SHP77 (cell line): ENCODE measurements at places on chromosomes 4 and X.

DNA sequence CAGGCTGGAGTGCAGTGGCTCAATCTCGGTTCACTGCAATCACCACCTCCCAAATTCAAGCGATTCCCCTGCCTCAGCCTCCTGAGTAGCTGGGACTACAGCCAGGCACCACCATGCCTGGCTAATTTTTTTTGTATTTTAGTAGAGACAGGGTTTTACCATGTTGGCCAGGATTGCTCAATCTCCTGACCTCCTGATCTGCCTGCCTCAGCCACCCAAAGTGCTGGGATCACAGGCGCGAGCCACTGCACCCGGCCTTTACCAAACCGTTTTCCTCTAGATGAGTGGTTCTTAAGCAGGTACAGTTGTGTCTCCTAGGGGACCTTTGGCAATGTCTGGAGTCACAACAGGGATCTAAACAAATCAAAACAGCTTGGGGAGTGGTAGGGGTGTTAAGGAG lies 11.6 kb downstream of the AMELX start:
- DNase-seq = no peak

- no peak for DNase-seq
Observed at GRCh38 chrX:30881797-30882196, 7.3 kb downstream of the TAB3 start.

DNA sequence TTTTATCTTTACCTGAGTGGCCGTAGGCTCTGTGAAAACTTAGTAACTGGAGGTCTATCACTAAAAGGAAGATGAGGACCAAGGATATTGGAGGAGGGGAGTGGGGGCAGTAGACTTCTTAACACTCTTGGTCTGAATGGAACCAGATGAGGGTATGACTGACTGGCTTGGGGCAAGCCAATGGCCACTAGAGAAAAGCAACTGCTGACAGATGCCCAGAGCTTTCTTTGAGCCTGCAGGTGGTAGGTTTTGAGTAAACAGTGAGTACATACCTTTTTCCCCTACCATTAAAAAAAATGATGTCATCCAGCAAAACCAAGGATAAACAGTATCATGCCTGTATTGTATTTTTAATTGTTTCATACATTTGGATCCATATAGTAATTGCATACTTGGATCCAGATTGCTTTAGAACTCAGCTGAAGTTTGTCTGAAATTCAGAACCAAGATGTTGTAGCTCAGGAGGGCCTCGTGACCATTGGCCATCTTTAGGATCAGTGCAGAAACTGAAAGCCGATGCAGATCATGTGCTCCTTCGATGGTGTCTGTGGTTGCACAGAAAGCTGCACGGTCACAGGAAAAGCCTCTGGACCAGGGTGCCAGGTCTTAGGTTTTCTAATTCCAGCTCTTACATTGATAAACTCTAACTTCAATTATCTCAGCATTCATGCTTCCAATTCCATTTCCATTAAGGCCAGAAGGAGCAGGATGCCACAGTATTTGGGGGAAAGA lies 131.0 kb downstream of the PDGFRA start:
- DNase-seq = no peak

GRCh38 chrX:116238567-116239255 lies 68.2 kb downstream of the AGTR2 start:
- DNase-seq = no peak

- DNase-seq = no peak
Observed at GRCh38 chr4:36163198-36163597, 81.1 kb downstream of the ARAP2 start.

- no peak for DNase-seq
Observed at GRCh38 chr4:88705805-88706492, 8.3 kb upstream of the NAP1L5 start.

- no peak for DNase-seq
Observed at GRCh38 chr4:8915201-8916200, 43.9 kb upstream of the HMX1 start.

DNA sequence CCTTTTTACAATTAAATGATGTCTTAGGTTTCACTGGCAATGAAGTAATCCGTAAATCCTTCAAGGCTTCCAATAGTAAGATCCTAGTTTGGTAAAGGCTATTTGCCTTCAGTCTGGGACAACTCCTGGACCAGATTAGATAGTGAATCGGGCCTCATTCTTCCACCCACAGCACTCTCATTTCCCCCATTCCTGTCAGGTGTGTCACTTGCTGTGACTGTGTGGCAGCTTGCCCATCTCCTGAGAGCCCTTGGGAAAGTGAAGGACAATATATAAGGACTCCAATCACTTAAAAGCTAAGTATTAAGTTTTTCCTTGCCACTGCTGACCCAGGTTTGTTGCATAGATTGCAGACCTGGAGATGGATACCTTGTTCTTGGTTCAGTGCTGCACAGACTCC lies 3.3 kb upstream of the GASK1B start:
- DNase-seq = no peak

GRCh38 chrX:54177306-54177705 lies 5.7 kb downstream of the FAM120C start:
- DNase-seq = no peak

GRCh38 chr4:88411491-88412096 lies 32.9 kb downstream of the HERC6 start:
- no peak for DNase-seq

DNA sequence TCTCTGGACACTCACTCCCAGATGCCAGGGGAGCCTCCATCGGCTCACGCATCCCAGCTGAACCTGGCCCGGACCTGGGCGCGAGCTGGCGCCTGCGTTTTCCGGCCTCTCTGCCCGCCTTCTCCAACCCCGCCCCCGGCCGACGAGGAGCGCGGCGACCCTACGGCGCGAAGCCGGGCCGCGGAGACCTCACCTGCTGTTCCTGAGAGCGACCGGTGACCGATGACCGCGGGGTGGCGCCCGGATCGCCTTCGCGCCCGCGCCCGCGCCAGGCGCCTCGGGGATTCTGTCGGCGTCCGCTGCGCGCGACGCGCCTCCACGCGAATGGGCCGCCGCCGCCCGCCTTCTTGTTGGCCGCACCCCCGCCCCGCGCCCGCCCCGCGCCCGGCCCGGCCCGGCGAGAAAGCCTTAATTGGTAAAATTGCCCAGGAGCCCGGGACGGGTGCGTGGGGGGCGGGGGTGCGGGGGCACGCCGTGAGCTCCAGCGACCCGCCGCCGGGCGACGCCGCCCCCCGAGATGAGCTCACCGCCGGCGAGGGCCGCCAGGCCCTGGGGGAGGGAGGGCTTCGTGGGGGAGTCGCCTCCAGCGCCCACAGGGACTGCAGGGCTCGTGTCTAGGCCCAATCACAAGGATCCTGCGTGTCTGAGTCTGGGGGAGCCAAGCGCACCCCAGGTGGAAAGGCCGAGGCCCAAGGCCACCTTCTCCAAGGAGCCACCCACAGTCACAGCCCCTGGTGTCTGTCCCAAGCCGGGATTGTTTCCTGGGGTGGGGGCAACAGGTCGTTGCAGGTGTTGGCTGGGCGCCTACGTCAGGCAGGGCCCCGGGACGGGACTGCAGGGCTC lies at the start of gene FLNA:
TSS of gene FLNA (minus strand) at position 322 of the 843 bp plus-strand sequence. CDS start 3,389 bp downstream, outside the sequence.
- no peak for DNase-seq

DNA sequence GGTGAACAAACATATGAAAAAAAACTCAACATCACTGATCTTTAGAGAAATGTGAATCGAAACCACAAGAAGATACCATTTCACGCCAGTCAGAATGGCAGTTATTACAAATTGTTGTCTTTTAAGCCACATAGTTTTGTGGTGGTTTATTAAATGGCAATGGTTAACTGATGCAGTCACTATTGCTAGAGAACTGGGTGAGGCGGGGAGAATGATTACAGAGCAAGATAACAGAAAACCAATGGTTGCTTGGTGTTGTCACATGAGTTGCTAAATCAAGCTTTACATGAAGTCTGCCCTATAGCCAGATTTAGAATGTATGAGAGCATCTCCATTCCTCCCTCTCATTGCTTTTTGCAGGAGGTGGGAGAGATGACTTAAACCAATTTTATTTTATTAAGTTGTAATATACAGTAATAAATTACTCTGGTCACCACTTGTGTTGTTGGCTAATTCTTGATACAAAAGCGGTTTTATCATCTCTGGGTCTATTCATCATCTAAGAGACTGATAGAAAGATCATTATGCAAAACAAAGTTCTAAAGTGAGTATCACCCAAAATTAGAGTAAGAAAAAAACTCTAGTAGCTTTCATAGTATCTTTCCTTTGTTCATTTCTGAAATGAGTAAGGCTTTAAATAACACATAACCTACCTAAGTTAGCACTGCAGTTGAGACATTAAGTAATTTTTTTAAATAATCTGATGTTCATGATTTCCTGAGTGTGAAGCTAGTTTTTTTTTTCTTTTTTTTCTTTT lies 859.5 kb downstream of the STIM2 start:
- no peak for DNase-seq

DNA sequence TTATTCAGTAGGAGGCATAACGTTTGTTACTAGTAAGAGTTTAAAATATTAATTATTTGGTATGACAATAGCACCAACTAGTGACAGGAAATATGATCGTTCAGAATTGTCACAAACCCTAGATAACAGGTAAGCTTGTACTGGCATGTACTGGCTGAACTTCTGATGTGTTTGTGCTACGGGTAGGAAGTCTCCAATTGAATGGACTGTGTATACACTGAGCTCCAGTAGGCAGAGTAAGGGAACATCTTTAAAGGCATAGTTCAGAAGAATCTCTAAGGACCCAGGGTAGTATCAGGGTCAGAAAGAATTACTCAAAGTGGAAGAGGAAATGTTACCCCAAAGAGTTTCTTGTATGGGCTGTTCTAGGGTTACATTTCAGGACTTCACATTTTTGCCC lies 230.4 kb downstream of the EDA2R start:
- no peak for DNase-seq

- DNase-seq = no peak
Observed at GRCh38 chr4:141159027-141159426, 25.8 kb upstream of the RNF150 start.

DNA sequence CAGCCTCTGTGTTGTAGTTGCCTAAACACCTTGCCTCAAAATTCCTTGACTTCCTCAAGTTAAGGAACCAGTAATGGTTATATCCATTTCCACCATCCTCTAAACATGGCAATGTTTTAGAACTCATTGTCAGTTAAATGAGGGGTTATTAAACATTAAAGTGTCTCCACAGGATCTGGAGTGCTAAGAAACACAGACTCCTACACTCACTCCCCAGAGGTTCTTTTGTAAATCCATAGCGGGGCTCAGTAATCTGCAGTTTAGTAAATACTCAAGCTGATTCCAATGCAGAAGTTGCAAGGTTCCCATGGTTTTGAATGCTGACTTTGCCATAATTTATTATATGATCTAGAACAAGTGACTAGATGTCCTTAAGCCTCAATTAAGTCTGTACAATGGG lies 245.5 kb downstream of the GPAT3 start:
- DNase-seq = no peak

- no peak for DNase-seq
Observed at GRCh38 chr4:139555705-139556070, 331 bp downstream of the SETD7 start.

DNA sequence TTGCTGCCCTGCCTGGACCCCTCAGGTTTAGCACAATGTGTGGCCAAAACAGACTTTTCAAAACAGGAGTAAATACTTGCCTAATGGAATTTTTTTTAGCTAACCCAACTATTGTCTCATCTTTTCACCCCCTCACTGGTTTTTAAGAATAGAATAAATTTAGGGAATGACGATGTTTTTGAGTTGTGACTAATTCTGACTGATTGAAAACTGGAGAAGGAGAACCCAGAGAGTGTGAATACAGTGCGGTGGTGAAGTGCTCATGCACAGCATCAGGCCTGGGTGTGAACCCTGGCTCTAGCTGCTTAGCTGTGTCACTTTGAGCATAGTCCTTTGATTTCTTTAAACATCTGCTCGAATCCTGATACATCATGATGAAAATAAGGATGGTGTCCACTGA lies 10.5 kb downstream of the ANTXR2 start:
- DNase-seq = no peak

- DNase-seq = no peak
Observed at GRCh38 chr4:112894951-112895350, 154.5 kb upstream of the ANK2 start.

GRCh38 chrX:44392767-44393166 lies 49.3 kb upstream of the EFHC2 start:
- DNase-seq = no peak

DNA sequence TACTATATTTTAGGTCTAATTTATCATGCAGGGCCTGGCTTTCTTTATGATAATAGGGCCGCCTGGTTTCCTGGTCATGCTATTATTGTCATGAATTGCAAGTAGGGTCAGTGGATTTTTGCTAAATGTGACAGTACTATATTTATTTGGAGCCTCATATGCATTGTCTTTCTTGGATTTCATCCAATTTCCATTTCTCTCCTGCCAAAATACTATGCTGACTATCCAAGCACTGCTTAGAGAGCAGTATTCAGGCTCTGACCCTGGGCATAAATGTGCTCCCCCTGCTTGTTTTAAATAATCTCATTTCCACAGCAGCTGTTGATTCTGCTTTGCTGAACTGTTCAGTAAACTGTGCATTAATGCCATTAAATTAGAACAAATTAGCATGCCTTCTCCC lies 269.3 kb downstream of the GPM6A start:
- peak; percentile 30 for DNase-seq

DNA sequence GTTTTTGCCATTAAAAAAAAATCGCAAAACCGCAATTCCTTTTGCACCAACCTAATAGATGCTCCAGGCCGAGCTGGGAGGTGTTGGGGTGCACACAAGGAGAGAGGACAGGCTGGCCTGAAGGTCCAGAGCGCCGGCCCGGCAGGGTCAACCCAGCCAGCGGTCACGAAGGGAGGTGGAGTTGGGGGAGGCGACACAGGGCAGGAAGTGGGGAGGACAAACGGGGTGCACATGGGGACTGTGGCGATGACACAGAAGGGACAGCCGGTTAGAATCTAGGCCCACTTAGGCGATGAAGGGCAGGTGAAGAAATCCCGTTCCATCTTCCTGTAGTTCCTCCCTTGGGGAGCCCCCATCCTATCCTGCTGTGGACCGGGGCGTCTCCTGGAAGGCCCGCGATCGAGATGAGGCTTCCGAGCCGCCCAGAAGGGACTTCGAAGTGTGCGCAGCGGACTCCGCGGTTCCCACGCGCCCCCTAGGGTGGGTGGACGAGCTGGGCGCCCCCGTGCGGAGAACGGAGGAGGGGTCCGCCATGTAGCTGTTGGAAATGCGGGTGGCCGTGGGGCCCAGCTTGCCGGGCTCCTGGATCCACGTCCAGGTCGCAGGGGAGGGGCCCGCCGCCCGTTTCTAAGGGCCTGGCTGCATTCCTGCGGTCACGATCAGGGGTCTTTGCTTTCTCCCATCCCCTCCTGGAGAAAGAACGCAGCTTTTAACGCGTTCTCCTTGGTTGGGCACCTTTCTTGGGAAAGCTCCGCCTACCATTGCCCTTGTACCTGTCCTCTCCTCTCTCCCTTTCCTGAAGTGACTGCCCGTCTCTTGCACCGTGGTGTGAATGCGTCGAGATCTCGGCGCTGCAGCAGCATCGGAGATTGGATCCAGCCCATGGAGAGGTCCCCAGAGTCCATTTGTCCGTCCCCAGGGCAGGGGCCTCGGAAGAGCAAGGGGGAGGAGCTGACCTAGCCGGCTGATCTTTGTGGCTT lies 17.0 kb upstream of the HPF1 start:
- DNase-seq = no peak

GRCh38 chr4:142312391-142312790 lies 533.7 kb downstream of the INPP4B start:
- no peak for DNase-seq
